ENCODE measurements at places on chromosomes 5 and 9. TPM values are rescaled to one million over a fixed set of nuclear protein-coding genes. Genes with fewer than 3 reads are reported as not detected.

GRCh38 chr9:105147110-105147871 is 97.2 kb upstream of the SLC44A1 start:
- DNase-seq, result no peak
- H3K36me3 ChIP-seq, result no peaks in the 10 kb centered on the region
- no peak overlapping the region for H3K4me3 ChIP-seq
- H3K27ac ChIP-seq, result no peak overlapping the region

DNA sequence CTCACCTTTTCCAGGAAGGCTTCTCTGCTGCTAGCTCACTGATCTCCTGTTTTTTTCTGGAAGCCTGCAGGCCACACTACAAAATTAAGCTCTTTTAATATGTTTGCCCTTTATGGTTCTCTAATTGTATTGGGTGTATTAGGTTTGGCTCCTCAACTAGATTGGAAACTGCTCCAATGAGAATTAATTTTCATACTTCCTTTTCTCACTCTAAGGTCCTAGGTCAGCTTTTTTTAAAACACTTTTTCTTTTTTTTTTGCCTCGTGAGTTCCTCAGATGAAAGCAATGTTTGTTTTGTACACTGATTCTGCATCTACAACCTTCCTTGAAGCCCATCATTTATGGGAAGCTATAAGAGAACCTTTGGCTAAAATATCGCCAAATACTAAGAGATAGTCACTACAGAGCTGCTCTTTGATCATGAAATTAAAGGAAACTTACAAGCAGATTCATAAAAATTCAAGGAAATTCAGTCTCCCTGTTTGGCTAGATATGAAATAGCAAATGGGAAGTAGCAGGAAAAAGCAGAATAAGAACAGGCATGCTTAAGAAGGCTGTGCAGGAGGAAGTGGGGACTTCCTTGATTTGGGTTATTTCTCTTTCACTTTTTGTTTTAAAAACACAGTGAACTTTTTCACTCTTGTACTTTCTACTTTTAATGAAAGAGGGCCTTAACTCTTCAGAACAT is 55.2 kb upstream of the FYB1 start:
- H3K27me3 ChIP-seq, result peaks cover 21% of the 10 kb centered on the region
- DNase-seq, result no peak
- peaks cover 3% of the 10 kb centered on the region for H3K4me1 ChIP-seq
- no peak overlapping the region for H3K27ac ChIP-seq
- no peak overlapping the region for H3K4me3 ChIP-seq

GRCh38 chr5:132848270-132848669 is 17.8 kb upstream of the SHROOM1 start:
- no peak overlapping the region for H3K4me3 ChIP-seq
- no peak for DNase-seq
- H3K27ac ChIP-seq, result no peak overlapping the region
- H3K27me3 ChIP-seq, result no peaks in the 10 kb centered on the region

The NDUFS4 gene
- total RNA-seq, result 74.3 TPM

DNA sequence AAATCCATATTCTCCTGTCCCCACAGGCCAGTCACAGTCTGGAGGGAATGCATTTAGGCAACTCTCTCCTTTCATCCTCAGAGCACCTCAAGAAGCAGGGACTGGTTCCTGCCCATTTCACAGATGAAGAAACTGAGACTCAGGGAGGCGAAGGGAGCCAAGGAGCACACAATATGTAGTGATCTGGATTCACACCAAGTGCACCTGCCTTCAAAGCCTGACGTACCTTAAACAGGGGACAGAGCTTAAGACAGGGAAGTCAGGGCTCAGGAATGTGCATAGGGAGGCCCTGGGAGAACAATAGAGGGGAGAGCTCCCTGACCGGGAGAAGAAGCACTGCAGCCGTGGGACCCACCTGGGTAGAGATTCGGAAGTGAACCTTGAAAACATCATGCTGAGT is 83.0 kb downstream of the GABBR2 start:
- no peak for DNase-seq
- H3K4me1 ChIP-seq, result no peaks in the 10 kb centered on the region
- H3K27me3 ChIP-seq, result peaks cover 25% of the 10 kb centered on the region
- no peak overlapping the region for H3K27ac ChIP-seq

DNA sequence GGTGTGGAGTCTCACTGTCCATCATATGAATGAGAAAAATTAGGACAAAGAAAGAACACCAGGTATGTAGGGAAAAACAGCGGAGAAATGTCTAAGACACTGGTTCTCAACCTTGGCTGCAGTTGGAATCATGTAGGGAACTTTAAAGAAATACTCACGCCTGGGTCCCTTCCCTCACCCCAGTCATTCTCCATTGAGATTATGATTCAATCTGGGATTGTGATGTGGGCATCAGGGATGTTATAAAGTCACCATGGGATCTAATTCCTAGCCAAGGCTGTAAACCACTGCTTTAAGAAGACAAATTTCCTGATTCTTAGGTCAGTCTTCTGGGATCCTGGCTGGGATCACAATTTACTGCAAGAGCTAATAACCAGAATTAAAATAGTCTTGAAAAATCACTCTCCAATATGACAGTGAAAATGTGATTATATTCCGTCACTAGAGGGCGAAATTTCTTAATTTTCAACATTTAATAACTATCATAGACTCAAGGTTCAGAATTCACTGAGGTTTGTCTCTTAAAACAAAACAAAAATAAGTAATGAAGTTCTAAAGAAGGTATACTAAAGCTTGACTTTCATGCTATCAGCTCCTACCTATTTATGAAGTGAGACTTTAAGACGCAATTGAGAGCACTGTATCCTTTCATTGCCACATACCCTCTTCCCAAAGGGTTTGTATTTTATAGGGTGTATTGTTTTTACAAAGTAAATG is 60.5 kb downstream of the GLDC start:
- H3K4me3 ChIP-seq, result no peak overlapping the region
- peaks cover 29% of the 10 kb centered on the region for H3K27me3 ChIP-seq
- H3K36me3 ChIP-seq, result no peaks in the 10 kb centered on the region
- no peak for DNase-seq
- H3K4me1 ChIP-seq, result no peaks in the 10 kb centered on the region

DNA sequence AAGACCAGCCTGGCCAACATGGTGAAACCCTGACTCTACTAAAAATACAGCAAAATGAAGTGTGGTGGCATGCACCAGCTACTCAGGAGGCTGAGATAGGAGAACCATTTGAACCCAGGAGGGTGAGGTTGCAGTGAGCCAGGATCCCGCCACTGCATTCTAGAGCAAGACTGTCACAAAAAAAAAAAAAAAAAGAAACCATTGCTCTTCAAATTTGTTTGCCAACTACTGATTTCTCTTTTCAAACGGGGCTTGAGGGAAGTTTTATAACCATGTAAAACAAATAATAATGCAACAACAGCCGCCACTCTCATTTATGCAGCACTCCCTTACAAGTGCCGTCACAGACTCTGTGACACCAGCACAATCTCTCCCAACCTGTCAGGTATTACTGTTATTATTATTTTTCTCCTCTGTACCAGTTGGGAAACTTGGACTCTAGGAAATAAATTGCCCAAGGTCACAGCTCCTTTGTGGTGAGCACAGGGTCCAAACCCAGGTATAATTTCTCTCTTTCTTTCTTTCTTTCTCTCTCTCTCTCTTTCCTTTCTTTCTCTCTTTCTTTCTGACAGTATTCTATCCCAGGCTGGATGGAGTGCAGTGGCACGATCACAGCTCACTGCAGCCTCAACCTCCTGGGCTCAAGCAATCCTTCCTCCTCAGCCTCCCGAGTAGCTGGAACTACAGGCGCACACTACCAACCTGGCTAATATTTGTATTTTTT is 25.4 kb downstream of the SERINC5 start:
- no peak overlapping the region for H3K4me3 ChIP-seq
- no peaks in the 10 kb centered on the region for H3K27me3 ChIP-seq
- no peaks in the 10 kb centered on the region for H3K36me3 ChIP-seq
- no peak overlapping the region for H3K27ac ChIP-seq
- DNase-seq, result no peak

- H3K36me3 ChIP-seq, result no peaks in the 10 kb centered on the region
- H3K27me3 ChIP-seq, result peaks cover 56% of the 10 kb centered on the region
- H3K27ac ChIP-seq, result no peak overlapping the region
- no peak overlapping the region for H3K4me3 ChIP-seq
- no peaks in the 10 kb centered on the region for H3K4me1 ChIP-seq
These were observed 44.9 kb downstream of the HMGCS1 start for GRCh38 chr5:43268188-43268820.

The C5orf52 gene
- total RNA-seq, result not detected

The PCDHGB2 gene
- total RNA-seq, result 0.59 TPM

- no peaks in the 10 kb centered on the region for H3K36me3 ChIP-seq
- H3K4me1 ChIP-seq, result no peaks in the 10 kb centered on the region
- no peaks in the 10 kb centered on the region for H3K27me3 ChIP-seq
- H3K27ac ChIP-seq, result no peak overlapping the region
These were observed 494.6 kb downstream of the GADD45G start for GRCh38 chr9:90099262-90099963.

The PCDHGA7 gene
- 0.11 TPM for total RNA-seq

The LECT2 gene
- total RNA-seq, result not detected

The MTREX gene
- 61.3 TPM for total RNA-seq

The UGT3A2 gene
- not detected for total RNA-seq

DNA sequence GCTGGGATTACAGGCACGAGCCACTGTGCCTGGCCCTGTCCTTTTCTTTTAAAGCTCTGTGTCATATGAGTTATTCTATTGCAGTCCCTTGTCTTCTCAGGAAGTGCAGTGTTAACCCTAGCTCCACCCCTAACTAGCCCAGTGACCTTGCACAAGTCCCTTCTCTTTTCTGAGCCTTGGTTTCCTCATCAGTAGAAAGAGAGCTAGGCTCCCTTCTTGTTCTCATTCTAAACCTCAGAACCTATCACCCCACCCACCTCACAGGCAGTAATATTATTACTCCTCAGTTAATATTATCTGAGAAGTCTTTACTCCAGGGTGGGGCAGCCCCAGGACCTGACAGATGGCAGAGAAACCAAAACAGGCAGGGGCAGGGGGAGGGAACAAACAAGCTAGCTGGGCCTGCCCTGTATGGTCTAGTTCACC is 7.2 kb downstream of the CYFIP2 start:
- no peak overlapping the region for H3K27ac ChIP-seq
- H3K27me3 ChIP-seq, result no peaks in the 10 kb centered on the region
- no peak for DNase-seq
- H3K4me1 ChIP-seq, result no peaks in the 10 kb centered on the region
- no peak overlapping the region for H3K4me3 ChIP-seq

The DRD1 gene
- total RNA-seq, result not detected
